ENCODE measurements at places on chromosomes 16 and 17.

DNA sequence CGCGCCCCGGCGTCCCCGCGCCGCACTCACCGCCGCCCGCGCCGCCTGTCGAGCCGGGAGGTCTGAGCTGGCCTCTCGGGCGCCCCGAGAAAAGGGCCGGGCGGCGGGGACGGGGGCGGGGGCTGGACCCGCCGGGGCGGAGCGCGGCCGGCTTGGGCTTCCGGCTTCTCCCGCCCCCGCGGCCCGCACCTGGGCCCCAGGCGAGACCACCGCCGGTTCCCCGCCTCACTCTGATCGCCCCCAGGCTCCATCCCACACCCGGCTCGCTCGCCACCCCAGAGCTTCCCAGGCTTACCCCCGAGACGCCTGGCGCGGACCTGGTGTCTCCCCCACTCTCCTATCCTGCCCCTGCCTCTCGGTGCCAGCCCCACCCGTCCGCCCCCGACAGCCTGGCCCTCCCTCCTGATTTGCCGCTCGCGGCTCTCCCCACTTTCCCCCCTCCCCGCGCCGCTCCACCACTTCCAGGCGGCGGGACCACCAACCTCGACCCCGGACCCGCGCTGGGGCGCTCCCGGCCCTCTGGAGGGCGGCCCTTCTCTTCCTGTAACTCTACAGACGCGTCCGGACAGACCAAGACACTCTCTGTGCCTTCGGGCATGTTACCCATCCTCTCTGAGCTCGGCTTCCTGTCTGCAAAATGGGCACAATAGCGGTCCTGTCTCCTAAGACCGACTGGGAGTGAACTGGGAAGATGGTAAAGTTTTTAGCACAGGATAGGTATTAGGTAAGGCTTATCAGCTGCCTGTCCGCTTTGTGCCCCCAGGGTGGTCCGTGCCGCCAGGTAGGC is at the start of gene LITAF:
LITAF (minus strand) TSS at position 64 of the 787 bp plus-strand sequence. CDS start 30,189 bp downstream, outside the sequence.
- DNase-seq = peak; percentile 35

- no peak for DNase-seq
These were observed 167.1 kb upstream of the KIF2B start for GRCh38 chr17:53655591-53655990.

- DNase-seq = no peak
These were observed 394.1 kb downstream of the SOX9 start for GRCh38 chr17:72514891-72515290.

GRCh38 chr16:12819126-12820117 is 15.7 kb upstream of the CPPED1 start:
- DNase-seq = peak; percentile 61

GRCh38 chr17:65542067-65542466 is 19.4 kb downstream of the AXIN2 start:
- no peak for DNase-seq

GRCh38 chr16:84391151-84392030 is 23.1 kb downstream of the ATP2C2 start:
- DNase-seq = no peak
